ENCODE measurements at places on chromosomes 7 and 10.

GRCh38 chr10:17146892-17147291 is 17.3 kb upstream of the CUBN start:
- no peak for DNase-seq

GRCh38 chr10:88810196-88810961 is 7.8 kb downstream of the LIPM start:
- peak; percentile 36 for DNase-seq

GRCh38 chr10:3652886-3653285 is 132.1 kb downstream of the KLF6 start:
- peak; percentile 64 for DNase-seq

DNA sequence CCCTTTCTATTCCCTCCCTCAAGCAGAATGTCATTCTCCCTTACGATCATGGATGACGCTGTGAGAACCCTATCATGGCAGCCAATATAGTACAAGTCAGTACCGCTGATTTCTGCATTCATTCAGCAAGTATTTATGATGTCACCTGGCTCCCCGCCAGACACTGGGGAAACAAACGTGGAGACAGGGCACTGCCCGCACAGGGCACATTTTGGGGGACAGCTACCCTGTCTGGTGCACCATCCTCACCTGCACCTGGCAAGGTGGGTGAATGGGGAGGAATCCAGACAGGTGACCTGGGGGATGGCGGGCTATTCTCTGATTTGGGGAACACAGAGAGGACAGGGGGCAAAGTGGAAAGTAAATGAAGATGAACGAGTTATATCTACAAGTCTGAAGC is 28.4 kb downstream of the MKI67 start:
- no peak for DNase-seq

DNA sequence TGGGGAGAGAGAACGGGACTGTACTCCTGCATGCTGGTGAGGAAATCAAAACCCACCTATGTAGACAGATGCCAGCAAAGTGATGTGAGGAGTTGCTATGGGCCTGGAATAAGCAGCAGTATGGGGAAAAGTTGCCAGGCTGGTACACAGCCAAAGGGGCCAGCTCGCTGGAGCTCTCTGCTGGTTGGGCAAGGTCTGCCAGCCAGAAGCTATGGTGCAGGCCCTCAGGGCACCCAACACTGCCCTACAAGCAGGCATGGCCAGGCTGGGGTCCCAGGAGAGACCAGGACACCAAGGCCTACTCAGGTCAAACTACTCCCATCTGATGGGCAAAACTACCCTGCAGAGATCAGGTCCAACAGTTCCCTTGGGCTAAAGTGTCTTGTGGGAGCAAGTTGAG is 916.6 kb downstream of the IPMK start:
- no peak for DNase-seq

DNA sequence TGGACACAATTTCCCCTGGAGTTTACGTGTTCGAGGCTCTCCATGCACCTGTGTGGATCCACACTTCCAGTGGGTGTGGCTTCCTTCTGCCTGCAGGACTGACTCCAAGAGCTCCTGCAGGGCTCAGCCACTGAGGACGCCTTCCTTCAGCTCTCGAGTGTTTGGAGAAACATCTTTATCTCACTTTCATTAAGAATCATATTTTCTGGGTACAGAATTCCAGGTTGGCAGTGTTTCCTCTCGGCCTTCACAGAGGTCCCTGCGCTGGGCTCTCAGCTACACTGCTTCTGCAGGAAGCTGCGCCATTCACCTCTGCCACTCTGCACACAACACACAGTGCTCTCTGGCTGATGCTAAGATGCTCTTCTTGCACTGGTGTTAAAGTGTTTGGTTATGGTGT is 69.9 kb upstream of the NKX6-2 start:
- DNase-seq: no peak

DNA sequence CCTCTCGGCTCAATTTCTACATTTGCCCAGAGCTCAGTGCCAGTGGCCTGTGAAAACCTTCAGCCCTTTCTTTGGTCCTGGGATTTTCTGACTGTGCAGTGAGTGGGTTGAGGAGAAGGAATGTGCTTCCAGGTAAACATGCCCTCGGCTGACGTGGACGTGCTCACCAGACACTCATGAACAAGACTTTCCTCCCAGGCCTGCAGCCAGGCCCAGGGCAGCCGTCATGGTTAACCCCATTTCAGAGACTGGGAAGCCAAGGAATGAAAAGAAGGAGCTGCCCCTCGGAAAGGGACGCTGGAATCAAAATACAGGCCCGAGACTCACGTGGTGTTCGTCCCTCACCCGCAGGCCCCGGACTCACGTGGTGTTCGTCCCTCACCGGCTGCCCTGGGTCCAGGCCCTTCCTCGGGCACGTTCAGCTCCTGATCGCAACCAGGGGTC is 8.8 kb upstream of the CALML5 start:
- no peak for DNase-seq

DNA sequence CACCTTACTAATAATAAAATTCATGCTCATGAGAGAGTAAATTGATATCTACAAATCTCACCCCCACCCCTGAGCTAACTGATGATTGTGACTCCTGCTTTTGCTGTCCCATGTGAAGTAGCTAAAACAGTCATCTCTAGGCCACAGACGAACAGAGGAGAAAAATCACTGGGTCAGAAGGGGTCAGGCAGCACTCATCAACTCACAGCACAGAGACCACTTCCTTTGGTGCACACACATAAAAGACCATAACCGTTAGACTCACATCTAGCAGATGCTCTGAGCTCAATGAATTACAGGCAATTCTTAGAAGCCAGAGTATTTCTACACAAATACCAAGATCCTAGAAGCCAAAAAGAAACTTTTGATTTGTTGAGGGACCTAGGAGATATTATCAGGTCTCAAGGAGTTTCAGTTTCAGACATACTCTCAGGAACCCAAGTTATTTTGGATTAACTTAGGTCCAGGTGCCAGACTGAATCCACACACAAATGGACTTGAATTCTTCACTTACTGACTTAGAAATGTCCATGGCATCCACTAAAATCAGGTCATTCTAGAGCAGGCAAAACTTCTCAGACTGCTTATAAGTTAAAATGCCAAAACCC is 65.0 kb upstream of the TES start:
- no peak for DNase-seq

DNA sequence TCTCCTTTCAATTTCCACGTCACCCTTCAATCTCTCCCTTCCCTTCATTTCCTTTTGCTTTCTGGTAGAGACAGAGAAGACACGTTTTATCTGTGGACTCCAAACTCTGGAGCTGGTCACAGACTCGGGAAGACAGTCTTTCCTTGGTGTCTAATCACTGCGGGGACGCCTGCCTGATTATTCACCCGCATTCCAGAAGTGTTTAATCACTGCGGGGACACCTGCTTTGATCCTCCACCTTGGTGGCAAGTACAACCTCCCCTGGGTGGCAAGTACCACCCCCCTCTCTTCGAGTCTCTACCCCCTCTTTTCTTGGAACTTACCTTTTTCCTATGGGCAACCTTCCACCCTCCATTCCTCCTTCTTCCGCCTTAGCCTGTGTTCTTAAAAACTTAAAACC is 15.3 kb upstream of the LRRC61 start:
- DNase-seq: no peak

DNA sequence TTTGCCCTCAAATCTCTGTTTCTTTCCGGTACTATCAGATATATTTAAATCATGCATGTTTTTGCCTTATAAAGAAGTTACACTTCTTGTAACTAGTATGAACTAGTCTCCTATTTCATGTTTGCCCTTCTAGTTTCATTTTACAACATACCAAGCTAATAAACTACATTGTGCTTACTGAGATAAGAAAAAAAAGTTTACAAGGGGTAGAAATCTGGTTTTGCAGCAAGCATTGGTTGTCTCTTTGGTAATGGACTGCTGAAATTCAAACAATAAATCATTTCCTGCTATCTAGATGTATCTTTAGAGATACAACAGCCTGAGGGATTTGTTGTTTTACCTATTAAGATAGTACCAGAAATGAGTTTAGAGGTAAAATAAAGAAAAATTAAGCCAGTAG is 18.8 kb downstream of the PTTG1IP2 start:
- DNase-seq: peak; percentile 19

DNA sequence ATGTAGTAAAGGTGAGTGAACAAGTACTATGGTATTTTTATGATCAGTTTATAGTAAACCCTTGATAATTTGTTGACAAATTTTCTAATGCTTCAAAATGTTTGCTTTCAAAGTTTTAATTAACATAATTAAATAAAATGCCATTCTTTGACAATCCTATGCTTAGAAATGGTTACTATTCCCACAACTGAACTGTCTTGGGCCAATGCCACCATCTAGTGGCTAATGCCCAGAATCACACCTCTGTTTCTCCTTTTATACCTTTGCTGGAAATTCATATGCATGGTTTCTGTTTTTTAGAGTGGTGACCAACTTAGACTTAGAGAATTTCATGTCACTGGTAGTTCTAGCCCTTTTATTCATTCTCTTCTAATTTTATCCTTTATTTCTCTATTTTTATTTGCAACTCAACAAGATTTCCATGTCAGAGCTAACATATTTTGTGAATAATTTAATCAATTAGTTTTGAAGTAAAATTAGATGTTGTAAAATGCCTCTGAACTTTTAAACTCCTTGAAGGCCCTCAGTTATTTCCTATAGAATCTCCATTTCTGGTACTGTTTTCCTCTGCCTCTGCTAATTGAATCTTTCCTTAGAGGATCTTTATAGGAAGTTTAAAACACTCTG is 31.1 kb downstream of the PCGF5 start:
- peak; percentile 26 for DNase-seq

GRCh38 chr7:27149842-27150567 is 2.4 kb downstream of the HOXA3 start:
- no peak for DNase-seq

- DNase-seq: no peak
Observed at GRCh38 chr10:58582045-58582444, 69.4 kb downstream of the BICC1 start.

DNA sequence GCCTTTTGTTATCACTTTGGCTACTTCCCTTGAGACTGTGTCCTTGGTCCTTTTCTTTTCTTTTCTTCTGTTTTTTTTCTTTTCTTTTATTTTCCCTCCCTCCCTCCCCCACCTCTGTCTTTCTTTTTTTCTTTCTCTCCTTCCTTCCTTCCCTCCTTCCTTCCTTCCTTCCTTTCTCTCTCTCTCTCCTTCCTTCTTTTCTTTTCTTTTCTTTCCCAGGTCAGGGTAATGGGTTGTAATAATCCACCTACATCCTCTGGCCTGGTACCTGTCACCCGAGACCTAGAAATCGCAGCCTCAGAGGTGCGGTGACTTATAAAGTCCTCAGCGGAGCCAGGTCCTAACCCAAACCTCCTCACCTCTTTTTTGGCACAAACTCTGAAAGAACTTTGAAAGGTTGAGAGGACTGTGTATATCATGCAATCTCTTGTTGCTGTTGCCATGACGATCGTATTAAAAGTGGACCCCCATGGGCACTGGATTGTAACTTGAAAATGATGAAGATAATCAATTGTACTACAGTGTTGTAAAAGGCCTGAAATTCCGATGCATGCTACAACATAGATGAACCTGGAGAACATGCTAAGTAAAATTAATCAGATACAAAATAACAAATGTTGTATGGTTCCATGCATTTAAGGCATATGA is 140.7 kb upstream of the AGK start:
- no peak for DNase-seq

GRCh38 chr10:76356557-76356956 is 925.1 kb downstream of the LRMDA start:
- no peak for DNase-seq

DNA sequence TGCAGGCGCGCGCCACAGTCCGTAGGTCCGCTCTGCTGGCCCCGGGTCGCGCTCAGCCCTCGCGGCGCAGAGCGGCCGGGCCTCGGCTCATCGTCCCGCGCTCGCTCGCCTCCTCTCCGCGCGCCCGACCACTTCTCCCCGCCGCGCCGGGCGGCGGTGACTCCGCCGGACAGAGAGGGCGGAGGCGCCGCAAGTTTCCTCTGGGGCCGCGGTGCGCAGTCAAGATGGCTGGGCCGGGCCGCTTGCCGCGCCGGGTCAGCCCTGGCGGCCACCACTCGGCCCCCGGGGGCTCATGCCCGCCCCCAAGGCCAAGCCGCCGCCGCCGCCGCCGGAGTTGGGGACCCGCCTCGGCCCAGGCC is 441 bp downstream of the FZD8 start:
- peak; percentile 62 for DNase-seq

DNA sequence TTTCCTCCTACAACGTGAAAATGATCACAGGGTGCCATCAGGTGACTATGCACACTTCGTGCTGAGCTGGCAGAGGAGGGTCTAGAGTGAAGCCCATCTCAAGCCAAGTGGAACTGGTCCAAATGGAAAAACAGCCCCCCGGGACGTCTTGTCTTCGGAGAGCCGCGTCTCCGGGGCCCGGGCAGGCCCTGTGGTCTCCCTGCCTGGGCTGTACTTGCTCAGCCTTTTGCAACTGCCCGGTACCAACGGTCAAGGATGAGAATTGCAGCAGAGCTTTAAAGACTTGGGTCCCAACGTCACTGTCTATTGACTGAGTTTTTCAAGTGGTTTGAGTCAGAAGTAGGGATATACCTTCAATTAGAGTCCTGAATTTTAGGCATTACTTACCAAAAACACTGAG is 315.5 kb downstream of the PTPRN2 start:
- DNase-seq: peak; percentile 32

GRCh38 chr7:99267481-99267840 is 5.2 kb upstream of the MYH16 start:
- DNase-seq: no peak

GRCh38 chr10:67386260-67386659 is 309.7 kb downstream of the CTNNA3 start:
- DNase-seq: no peak

GRCh38 chr7:109763611-109764010 is 1193.9 kb downstream of the DNAJB9 start:
- DNase-seq: no peak

GRCh38 chr7:84100866-84101265 is 93.7 kb downstream of the SEMA3A start:
- peak; percentile 42 for DNase-seq

DNA sequence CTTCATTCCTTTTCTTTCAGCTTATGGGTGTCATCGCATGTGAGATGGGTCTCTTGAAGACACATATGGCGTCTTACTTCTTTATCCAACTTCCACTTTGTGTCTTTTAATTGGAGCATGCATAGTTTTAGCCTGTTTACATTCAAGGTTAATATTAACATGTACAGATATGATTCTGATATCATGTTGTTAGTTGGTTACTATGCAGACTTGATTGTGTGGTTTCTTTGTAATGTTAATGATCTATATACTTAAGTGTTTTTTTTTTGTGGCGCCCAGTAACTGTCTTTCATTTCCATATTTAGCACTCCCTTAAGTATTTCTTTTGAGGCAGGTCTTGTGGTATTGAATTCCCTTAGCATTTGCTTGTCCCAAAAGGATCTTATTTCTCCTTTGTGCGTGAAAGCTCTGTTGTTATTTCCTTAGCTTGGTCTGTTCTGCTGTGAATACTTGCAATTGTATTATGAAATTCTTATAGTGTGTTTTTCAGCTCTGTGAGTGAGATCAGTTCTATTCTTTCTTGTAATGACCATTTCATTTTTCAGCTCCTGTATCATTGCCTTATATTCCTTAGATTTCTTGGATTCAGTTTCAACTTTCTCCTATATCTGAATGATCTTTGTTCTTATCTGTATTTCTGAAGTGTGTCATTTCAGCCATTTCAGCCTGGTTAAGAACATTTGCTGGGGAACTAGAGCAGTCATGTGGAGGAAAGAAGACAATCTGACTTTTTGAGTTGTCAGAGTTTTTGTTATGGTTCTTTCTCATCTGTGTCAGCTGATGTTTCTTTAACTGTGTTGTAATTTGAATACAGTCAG is 88.4 kb downstream of the ABCA13 start:
- no peak for DNase-seq

Data from SK-N-SH (cell line).